Dorsolateral prefrontal cortex (tissue), 122 donors: ENCODE measurements at places on chromosomes 1 and 21.

DNA sequence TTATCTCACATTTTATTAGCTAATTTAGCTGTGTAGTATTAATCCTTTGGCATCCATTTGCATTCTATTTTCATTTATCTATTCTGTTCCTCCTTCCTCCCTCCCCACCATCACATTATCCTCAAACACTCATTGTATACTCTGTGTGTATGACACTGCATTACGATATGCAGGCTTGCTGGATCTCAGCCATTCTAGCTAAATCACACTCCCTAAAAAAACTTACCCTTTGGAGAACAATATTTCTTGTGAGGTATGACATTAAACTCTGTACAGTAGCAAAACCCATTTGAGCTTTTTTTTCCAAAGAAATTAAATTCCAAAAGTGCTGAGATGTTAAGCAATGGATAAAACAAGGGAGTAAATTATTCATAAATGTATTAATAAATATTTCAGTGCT, 11.4 kb upstream of the RAB3GAP2 start:
- DNase-seq, result no peak

GRCh38 chr1:30000266-30000665, 723.1 kb downstream of the MATN1 start:
- no peak for DNase-seq

DNA sequence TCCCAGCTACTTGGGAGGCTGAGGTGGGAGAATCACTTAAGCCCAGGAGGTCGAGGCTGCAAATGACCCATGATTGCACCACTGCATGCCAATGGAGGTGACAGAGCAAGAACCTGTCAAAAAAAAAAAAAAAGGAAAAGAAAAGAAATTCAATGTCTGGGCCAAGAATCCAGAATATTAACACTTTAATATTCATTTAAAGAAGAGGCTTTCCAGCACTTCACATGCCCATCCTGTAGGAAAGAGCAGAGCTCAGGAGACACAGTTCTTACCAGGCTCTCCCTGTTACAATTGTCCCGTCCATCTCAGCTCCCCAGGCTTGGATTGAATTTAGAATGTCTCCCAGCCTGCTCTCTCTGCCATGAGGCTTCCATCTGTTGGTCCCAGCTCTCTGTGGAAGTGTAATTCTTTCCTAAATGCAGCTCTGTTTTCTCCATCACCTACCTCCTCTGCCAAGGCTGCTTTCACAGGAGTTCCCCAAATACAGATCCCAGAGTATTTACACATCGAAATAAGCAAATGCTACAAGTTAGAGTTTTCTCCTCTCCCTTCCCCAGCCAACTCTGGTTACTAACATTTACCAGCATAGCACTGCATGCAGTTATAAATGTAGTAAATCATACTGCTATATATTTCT, 116.6 kb upstream of the CDC42BPA start:
- DNase-seq, result no peak

- DNase-seq, result no peak
Measured at GRCh38 chr21:15775291-15775690, 45.5 kb downstream of the USP25 start.

GRCh38 chr1:5479876-5480646, 512.2 kb downstream of the NPHP4 start:
- DNase-seq, result peak; percentile 75

- no peak for DNase-seq
Measured at GRCh38 chr1:77831976-77832711, 52.7 kb downstream of the MIGA1 start.

DNA sequence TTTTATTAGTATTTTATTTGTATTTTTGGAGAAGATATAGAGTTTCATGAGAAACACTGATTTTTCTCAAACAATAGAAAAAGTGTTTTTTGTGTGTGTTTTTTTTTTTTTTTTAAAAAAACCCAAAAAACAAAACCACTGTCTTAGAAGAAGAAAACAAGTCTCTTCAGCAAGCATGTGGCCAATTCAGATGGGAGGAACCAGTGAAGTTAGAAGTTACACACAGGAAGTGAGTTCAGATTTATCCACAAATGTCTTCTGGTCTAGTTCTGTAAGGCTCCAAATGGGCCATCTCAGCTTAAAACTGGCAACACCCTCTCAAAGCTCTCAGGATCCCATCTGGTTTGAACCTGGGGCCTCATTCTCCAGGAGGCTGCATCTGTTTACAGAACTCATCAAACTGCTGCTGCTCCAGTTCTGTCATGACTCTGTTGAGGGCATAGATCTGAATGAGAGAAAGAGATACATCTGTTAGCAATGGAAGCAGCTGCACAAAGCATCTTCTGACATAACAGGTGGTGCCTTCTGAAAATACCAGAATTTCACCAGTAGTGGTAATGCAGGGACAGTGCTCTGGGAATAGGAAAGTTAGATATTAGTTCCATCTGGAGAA, 9.8 kb upstream of the ERMAP start:
- DNase-seq, result no peak

- no peak for DNase-seq
Measured at GRCh38 chr1:231993968-231994455, 367.4 kb downstream of the DISC1 start.

GRCh38 chr21:25467896-25468295, 139.4 kb downstream of the MRPL39 start:
- DNase-seq, result no peak

GRCh38 chr1:12300706-12301105, 70.9 kb downstream of the VPS13D start:
- DNase-seq, result no peak

DNA sequence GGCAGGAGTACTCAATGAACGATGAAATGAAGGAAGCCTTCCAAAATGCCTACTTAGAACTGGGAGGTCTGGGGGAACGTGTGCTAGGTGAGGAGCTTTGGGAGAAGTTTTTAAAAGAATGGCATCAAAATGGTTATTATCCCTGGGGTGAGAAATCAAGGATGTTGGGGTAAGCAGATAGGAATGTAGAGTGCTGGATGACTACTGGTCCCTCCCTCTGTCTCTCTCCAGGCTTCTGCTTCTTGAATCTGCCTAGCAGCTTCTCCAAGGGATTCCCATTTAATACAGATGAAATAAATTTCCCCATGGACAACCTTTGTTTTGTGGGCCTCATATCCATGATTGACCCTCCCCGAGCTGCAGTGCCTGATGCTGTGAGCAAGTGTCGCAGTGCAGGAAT, 19.0 kb upstream of the CASQ1 start:
- DNase-seq, result no peak

- peak; percentile 60 for DNase-seq
Measured at GRCh38 chr1:116151739-116152576, 40.8 kb downstream of the MAB21L3 start.

GRCh38 chr1:121587777-121588176, 403.0 kb downstream of the SRGAP2C start:
- no peak for DNase-seq

- DNase-seq, result no peak
Measured at GRCh38 chr1:232062967-232063366, 436.4 kb downstream of the DISC1 start.

GRCh38 chr1:30704271-30704670, 19.1 kb downstream of the MATN1 start:
- DNase-seq, result no peak

DNA sequence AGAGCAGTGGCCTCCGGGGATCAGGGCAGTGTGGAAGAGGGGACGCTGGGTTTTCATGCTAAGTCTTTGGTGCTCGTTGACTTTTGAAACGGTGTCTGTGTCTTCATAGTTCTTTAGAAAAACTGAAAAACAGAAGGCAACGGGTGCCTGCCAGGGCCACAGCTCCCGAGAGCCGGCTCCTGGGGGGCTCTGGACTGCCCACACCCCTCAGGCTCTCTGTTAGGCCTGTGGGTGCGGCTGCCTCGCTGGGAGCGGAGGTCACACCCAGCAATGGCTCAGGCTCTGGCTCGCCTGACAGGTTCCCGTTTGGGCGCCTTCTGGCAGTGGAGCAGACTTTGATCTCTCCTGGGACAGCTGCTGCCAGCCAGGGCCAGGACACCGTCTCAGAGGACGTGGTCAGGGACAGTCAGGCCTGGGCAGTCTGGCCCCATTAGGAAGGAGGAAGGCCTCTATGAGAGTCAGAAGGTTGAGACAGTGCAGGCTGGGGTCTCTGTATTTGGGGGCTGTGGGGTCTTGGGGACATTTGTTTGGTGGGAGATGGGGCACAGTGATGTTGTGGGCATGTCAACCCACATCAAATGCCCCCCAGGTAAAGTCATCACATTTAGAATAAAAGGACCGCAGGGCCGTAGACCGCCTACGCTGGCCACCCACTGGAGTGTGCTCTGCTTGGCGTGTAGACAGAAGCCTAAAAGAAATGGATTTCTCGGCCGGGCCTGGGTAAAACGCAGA, 5.6 kb downstream of the ARHGEF16 start:
- no peak for DNase-seq

DNA sequence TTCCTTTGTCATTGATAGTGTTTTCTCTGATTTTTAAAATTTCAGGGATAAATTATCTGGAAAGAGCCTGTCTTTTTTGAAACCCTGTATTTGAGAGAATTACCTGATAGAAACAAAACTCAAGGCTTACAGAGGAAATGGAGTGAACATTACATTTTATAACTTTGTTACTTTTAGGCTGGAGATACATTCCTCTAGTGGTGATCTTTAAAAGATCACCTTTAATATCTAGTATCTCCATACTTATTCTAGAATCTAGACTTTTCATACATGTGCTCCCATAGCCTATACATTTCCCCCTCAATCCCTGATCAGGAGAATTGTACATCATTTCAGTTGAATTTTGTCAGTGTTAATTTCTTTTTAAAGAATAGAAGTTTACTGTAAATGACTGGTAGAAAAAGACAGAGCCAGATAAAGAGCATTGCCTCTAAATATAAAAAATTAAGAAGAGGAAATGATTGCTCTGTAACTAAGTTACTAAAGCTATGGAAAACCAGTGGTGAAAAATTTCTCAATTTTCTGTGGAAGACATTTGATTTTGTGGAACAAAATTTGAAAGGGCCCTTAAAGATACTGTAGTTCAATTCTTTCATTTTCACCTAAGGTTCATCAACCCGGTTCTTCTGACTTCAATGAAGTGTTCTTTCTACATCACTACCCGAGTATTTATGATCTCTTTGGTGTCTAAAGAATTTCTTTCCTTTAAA, 33.7 kb downstream of the RASAL2 start:
- no peak for DNase-seq

DNA sequence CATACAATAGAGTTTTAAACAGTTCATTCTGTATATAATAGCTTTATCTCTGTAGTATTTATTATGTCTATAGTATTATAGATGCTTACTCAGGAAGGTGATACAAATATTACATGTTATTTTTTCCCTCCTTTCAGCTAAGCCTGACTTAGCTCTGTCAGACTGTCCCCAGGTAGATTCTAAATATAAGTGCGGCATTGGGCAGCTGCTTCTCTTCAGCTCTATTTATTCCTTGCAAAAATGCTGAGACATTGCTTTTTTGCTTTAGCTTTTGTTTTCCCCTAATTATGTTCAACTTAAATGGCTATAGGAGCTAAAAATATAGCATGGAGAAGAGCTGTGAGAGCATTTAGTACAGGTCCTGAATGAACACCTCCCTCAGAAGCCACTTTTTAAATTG, 203.2 kb upstream of the BEND5 start:
- no peak for DNase-seq

DNA sequence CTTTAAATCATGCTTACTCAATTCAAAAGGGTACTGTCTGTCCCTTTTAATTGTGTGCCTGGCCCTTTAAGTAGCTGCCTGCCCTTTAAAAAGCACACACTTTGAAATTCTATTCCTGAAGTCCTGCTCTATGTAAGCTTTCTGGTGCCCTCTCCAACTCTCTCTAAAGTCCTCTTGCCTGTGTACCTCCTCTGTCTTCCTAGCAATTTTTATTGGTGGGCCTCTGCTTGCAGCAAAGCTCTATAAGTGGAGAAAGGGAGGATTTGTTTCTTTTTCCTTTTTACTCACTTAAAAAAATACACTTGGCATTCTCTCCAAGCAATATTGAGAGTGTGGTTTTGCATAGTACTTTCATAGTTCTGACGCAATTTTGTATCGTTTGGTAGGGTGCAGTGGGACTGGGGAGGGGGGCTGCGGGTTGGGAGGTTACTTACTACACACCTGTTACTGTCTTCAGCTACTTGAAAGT, 135.4 kb downstream of the LMO4 start:
- no peak for DNase-seq

- peak; percentile 68 for DNase-seq
Measured at GRCh38 chr1:183804916-183805841, at the start of gene RGL1. Gene RGL1 (plus strand): TSS chr1:183805120. CDS start chr1:183805298, 178 bp downstream.

DNA sequence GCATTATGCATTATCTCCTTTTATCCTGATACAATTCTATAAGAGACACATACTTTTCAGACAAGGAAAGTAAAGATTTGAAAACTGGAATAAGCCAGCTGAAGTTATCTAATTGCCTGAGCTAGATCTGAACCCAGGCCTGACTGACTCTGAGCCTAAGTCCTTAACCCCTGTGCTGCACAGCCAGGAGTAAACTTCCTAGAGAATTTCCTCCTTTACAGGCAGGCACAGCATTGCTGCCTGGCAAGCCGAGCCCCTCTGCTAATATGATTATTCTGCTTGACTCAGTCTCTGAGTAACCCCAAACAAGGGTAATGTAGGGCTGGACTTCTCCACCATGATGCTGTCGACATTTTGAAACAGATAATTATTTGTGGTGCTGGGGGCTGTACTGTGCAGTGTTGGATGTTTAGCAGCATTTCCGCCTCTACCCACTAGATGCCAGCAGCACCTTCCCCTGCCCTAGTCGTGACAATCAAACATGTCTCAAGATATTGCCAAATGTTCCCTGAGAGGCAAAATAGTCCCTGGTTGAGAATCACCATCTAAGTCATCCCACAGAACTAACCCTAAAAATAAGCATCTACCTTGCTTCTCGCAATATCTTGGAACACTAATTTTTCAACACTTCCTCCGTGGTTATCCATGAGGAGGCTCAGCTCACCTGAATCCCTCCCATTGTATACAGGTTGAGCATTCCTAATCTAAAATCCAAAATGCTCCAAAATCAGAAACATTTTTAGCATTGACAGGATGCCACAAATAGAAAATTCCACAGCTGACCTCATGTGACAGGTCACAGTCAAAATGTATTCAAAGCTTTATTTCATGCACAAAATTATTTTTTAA, 18.5 kb downstream of the CAMK1G start:
- peak; percentile 57 for DNase-seq

GRCh38 chr1:230824919-230825721, 43.2 kb downstream of the C1orf198 start:
- DNase-seq, result no peak

DNA sequence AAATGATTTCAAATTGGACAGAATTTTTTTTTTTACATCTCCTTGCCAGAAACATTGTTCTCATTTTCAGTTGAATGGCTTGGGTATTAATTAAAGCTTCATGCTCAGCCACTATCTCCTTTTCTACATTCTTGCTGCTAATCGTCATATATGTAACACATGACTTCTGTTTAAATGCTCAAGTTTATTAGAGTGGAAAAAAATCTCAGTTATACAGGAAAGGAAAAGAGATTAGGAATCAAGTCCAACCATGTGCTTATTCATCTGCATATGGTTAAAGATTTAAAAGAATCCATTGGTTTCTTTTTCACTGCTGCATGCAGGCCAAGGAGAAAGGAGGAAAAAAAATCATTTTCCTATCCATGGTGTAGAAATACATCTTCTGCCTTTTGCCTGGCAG, 47.3 kb upstream of the CNN3 start:
- no peak for DNase-seq

- no peak for DNase-seq
Measured at GRCh38 chr1:910311-910880, 13.3 kb upstream of the SAMD11 start.
